ENCODE measurements at places on chromosomes 5 and 9. TPM values are rescaled to one million over a fixed set of nuclear protein-coding genes. Genes with fewer than 3 reads are reported as not detected.

The FLT4 gene
- under 0.01 TPM for total RNA-seq

The TMED9 gene
- 244 TPM for total RNA-seq

The PDGFRB gene
- total RNA-seq, result 108 TPM

The FUT7 gene
- not detected for total RNA-seq

The TLX3 gene
- not detected for total RNA-seq

The SPATA6L gene
- total RNA-seq, result 0.16 TPM

The PCDHB13 gene
- 0.90 TPM for total RNA-seq

The HRH2 gene
- total RNA-seq, result not detected

The CCL27 gene
- total RNA-seq, result not detected
